ENCODE measurements at places on chromosomes 16 and 17. TPM values are rescaled to one million over a fixed set of nuclear protein-coding genes. Genes with fewer than 3 reads are reported as not detected.

Gene PIRT
- total RNA-seq: not detected

Gene DPEP2
- total RNA-seq: not detected

Gene IRF8
- total RNA-seq: not detected

Gene CBX2
- total RNA-seq: 7.1 TPM

Gene TUFM
- total RNA-seq: 390 TPM

Gene TNFRSF13B
- not detected for total RNA-seq

Gene CEP295NL
- 0.55 TPM for total RNA-seq

Gene ATAD5
- 5.8 TPM for total RNA-seq

Gene HEXIM1
- 17.9 TPM for total RNA-seq

Measured in HT1080 (cell line).